ENCODE measurements at places on chromosomes 13 and 19. TPM values are rescaled to one million over a fixed set of nuclear protein-coding genes. Genes with fewer than 3 reads are reported as not detected.

KCNRG gene
- total RNA-seq = 0.41 TPM

RXFP2 gene
- not detected for total RNA-seq

CPB2 gene
- total RNA-seq = not detected

- peaks cover 20% of the 10 kb centered on the region for H3K4me1 ChIP-seq
- no peak for DNase-seq
- no peak overlapping the region for H3K27ac ChIP-seq
- H3K4me3 ChIP-seq = peak overlapping the region; percentile 44
- peaks cover 54% of the 10 kb centered on the region for H3K27me3 ChIP-seq
Observed at GRCh38 chr13:21673789-21674489, 3.1 kb downstream of the FGF9 start.

DNA sequence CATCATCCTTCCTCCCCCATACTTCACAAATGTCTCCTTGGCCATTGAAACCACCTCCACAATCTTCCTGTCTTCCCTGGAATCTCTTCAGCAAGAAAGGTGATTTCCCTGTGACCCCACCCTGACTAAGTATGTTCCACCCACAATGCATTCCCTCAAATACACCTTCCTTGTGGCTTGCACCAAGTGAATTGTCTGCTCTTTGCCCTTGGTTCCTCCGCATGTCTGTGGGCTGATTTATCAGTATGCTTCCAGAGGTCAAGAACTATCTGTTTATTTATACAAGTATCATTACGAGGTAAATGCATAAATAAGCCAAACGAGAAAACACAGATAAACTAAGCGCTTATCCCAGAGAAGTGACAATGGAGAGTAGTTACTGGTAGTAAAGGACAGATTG lies 45.4 kb upstream of the POMP start:
- no peak overlapping the region for H3K4me3 ChIP-seq
- DNase-seq = no peak
- H3K36me3 ChIP-seq = no peaks in the 10 kb centered on the region
- H3K27ac ChIP-seq = no peak overlapping the region
- peaks cover 6% of the 10 kb centered on the region for H3K4me1 ChIP-seq
- no peaks in the 10 kb centered on the region for H3K27me3 ChIP-seq

DNA sequence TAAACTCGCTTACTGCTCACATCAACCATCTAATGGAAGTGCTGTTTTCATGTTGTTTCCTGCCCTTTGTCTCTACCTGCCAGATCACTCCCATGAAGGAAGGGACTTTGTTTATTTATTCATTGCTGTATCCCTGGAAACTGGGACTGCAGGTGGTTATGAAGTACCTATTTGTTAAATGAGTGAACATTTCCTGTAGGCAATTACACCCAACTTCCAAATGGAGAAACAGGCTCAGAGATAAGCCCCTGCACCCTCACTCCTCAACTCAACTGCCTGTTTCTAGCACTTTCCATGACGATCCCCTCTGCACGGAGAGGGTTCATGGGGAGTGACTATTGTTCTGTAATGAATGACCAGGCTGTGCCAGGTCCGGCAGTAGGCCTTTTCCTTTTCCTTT lies 1.9 kb upstream of the SELENOW start:
- H3K4me1 ChIP-seq = peaks cover 14% of the 10 kb centered on the region
- H3K4me3 ChIP-seq = no peak overlapping the region
- no peak overlapping the region for H3K27ac ChIP-seq
- H3K27me3 ChIP-seq = no peaks in the 10 kb centered on the region
- H3K36me3 ChIP-seq = peaks cover 6% of the 10 kb centered on the region

GRCh38 chr13:48978942-48979601 lies 3.4 kb downstream of the FNDC3A start:
- DNase-seq = no peak
- H3K4me1 ChIP-seq = peaks cover 3% of the 10 kb centered on the region
- no peaks in the 10 kb centered on the region for H3K27me3 ChIP-seq
- H3K27ac ChIP-seq = peak overlapping the region; percentile 82
- no peaks in the 10 kb centered on the region for H3K36me3 ChIP-seq
